ENCODE measurements at places on chromosomes 1 and 21. TPM values are rescaled to one million over a fixed set of nuclear protein-coding genes. Genes with fewer than 3 reads are reported as not detected.

Gene PCAT6
- not detected for total RNA-seq

GRCh38 chr1:12525311-12526181, 92.5 kb downstream of the DHRS3 start:
- H3K27me3 ChIP-seq: no peaks in the 10 kb centered on the region
- no peak for DNase-seq
- no peak overlapping the region for H3K27ac ChIP-seq
- no peaks in the 10 kb centered on the region for H3K36me3 ChIP-seq

DNA sequence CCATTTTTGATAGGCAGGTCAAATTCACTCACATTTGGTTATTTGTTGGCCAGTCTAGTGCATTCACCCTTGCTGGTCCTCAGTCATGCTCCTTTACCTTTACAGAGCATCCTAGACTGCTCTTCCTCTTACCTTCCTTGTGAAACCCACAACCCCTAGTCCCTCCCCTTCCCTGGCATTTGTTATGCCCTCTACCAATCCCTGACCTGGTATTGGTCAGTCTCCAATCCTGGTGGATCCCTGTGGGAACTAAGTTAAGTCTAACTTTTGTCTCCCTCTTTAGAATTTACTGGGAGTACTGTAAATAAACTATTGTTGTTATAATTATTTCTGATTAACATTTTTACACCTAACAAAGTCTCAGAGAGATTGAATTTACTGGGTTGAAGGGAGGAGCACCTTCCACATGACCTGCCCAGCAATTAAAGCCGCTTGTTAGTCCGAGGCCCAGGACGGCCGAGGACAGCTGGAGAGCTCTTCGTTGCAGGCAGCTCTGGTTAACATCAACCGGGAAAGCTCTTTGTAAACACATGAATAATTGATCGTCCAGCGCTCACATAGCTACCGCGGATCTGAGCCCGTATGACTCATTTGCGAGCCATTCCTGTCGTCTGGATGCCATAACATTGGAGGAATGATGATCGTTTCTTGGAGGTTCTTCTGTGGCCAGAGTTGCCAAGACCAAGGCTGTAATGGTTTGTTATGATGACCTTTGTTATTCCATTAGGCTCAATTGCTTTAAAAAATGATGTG, 31.9 kb downstream of the MTARC1 start:
- no peak overlapping the region for H3K4me3 ChIP-seq
- peak; percentile 93 for DNase-seq
- no peaks in the 10 kb centered on the region for H3K36me3 ChIP-seq
- H3K27me3 ChIP-seq: no peaks in the 10 kb centered on the region
- H3K4me1 ChIP-seq: peaks cover 18% of the 10 kb centered on the region

DNA sequence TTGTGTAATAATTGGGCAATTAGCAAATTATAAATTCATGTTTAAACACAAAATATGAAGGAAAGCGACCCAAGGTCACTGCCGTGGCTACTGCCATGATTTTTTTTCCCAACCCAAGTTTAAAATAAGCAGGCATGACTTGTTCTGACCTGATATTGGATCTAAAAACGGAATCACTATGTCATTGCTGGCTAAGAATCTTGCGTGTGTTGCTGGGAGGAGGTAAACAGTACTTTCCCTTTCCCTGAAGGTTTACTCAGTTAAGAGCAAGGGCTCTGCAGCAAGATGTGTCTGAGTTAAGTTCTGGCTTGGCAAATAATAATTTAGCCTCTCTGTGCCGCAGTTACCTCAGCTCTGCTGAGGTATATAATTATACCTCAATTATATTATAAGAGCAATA, 125.7 kb upstream of the L1TD1 start:
- no peaks in the 10 kb centered on the region for H3K27me3 ChIP-seq
- H3K4me3 ChIP-seq: no peak overlapping the region
- no peak for DNase-seq
- H3K4me1 ChIP-seq: peaks cover 20% of the 10 kb centered on the region

GRCh38 chr1:180194546-180195207, 35.4 kb upstream of the LHX4 start:
- no peaks in the 10 kb centered on the region for H3K4me1 ChIP-seq
- H3K27me3 ChIP-seq: no peaks in the 10 kb centered on the region
- peaks cover 51% of the 10 kb centered on the region for H3K36me3 ChIP-seq
- no peak overlapping the region for H3K4me3 ChIP-seq
- DNase-seq: no peak

Gene PRR9
- total RNA-seq: not detected

GRCh38 chr1:106554294-106554693, 502.2 kb upstream of the PRMT6 start:
- H3K4me3 ChIP-seq: no peak overlapping the region
- H3K36me3 ChIP-seq: no peaks in the 10 kb centered on the region
- H3K4me1 ChIP-seq: no peaks in the 10 kb centered on the region
- no peak overlapping the region for H3K27ac ChIP-seq
- DNase-seq: no peak
- no peaks in the 10 kb centered on the region for H3K27me3 ChIP-seq

DNA sequence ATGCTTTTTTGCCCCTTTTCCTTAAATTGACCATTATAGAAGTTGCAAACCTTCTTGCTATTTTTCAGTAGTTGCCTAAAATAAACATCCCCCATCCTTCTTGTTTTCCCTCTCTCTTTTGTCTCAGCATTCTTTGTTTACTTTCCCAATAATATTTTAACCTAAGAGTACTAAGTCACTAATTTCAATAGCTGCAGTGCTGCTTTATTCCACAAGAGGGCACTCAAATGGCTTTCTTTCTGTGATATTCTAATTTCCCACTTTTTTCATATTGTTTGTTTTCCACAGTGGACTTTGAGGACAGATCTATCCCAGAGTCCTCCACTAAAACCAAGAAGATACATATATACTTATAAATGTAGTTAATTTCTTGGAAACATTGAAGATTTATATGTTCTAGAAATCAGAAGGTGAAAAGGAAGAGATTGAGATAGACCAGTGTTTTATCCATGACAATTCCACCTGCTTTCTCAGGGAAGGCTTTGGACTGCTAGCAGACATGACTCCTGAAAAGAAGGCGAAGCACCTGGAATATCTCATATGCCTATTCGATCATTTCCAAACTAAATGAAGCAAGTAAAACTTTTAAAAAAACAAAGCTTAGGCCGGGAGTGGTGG, 104.8 kb upstream of the GRIK1 start:
- H3K4me3 ChIP-seq: no peak overlapping the region
- DNase-seq: no peak
- no peaks in the 10 kb centered on the region for H3K36me3 ChIP-seq
- H3K27ac ChIP-seq: no peak overlapping the region
- no peaks in the 10 kb centered on the region for H3K27me3 ChIP-seq

Gene CBS
- 25.1 TPM for total RNA-seq

Gene ST6GALNAC5
- 4.7 TPM for total RNA-seq

DNA sequence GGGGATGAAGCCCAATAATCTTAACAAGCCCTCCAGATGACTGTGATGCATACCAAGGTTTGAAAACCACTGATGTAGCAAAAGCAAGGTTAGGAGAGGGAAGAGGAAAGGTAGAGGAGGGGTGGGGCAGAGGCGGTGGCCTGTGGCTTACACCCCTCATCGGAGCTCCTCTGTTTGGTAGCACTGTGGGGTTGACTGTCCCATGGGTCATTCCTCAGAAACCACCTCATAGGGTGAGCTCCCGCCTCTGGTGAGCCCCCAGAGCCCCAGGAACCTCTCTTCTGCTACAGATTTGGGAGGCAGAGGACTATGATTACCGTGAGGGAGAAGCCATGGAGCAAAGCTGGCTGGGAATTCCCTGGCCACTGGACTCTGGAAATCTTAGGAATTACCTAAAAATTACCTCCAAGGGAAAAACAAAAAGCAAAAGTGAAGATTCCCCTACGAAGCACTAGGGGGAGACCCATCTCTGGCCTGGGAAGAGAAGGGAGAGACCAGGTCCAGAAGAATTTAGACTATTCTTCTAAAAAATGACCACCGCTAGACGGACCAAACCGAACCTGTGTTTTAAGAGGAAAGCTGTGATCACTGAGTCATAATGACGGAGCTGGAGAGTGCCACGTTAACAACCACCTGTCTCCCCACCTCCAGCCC, 1.5 kb upstream of the RASSF5 start:
- DNase-seq: no peak
- H3K27me3 ChIP-seq: peaks cover 30% of the 10 kb centered on the region
- peaks cover 89% of the 10 kb centered on the region for H3K4me1 ChIP-seq
- H3K4me3 ChIP-seq: no peak overlapping the region
- H3K36me3 ChIP-seq: no peaks in the 10 kb centered on the region

DNA sequence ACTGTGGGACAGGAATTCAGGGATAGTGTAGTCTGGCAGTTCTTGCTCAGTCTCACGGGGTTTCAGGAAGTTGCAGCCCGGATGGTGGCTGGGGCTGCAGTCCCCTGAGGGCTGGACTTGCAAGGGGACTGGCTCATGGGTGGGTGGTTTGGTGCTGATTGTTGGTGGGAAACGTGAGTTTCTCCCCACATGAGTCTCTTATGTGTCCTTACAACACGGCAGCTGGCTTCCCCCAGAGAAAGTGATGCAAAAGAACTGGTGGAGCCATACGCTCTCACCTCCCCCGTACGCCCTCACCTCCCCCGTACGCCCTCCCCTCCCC, 64.9 kb downstream of the EVA1C start:
- no peaks in the 10 kb centered on the region for H3K36me3 ChIP-seq
- H3K27ac ChIP-seq: no peak overlapping the region
- no peaks in the 10 kb centered on the region for H3K27me3 ChIP-seq
- H3K4me3 ChIP-seq: no peak overlapping the region
- DNase-seq: no peak

DNA sequence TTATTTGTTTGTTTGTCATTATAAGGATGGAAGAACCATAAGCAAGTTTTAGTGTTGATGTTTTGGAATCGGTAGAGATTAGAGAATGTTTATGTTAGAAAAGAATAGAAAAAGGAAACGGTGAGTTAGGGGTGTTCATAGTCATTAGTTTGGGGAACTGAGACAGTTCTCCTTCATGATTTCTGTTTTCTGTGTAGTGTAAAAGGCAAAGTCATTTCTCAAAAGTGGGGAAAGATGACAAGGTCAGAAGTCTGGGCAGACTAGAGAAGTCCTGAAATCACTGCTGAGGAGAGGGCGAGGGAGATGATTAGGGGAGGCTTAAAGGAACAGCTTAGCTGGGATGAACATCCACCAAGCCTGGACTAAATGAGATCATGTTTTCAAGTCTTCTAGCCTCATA, 498.9 kb downstream of the TTLL7 start:
- H3K36me3 ChIP-seq: no peaks in the 10 kb centered on the region
- no peaks in the 10 kb centered on the region for H3K4me1 ChIP-seq
- no peak overlapping the region for H3K27ac ChIP-seq

- no peaks in the 10 kb centered on the region for H3K4me1 ChIP-seq
- H3K27ac ChIP-seq: no peak overlapping the region
- H3K36me3 ChIP-seq: no peaks in the 10 kb centered on the region
- no peak for DNase-seq
- no peak overlapping the region for H3K4me3 ChIP-seq
- no peaks in the 10 kb centered on the region for H3K27me3 ChIP-seq
Measured at GRCh38 chr1:57882072-57882471, 458.2 kb upstream of the DAB1 start.

- H3K27ac ChIP-seq: peak overlapping the region; percentile 56
- peak; percentile 21 for DNase-seq
- H3K27me3 ChIP-seq: no peaks in the 10 kb centered on the region
- no peaks in the 10 kb centered on the region for H3K36me3 ChIP-seq
- no peak overlapping the region for H3K4me3 ChIP-seq
- H3K4me1 ChIP-seq: peaks cover 14% of the 10 kb centered on the region
Measured at GRCh38 chr1:228076796-228077430, 5.6 kb upstream of the ARF1 start.

DNA sequence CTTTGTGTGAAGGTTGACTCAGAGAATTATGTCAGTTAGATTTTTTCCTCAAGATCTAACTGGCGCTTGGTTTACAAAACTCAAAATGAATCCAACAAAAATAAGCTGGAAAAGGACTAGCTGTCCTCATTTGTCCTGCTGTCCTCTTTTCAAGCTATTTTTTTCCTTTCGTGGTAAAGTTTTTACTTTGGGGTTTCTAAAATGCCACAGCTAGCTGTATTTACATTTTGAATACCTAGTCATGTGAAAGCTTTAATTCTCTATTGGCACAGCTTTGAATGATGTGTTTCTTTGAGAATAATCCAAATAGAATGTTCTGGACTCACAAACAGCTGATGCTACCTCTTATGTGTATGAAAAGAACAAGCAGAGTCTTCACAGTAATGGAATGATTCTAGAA, 673.6 kb upstream of the NR5A2 start:
- no peaks in the 10 kb centered on the region for H3K36me3 ChIP-seq
- no peaks in the 10 kb centered on the region for H3K27me3 ChIP-seq
- H3K27ac ChIP-seq: no peak overlapping the region
- H3K4me1 ChIP-seq: no peaks in the 10 kb centered on the region

Gene PRMT6
- 17.0 TPM for total RNA-seq

Gene GPR161
- total RNA-seq: 3.1 TPM

GRCh38 chr1:10232163-10232562, 21.8 kb downstream of the KIF1B start:
- H3K27me3 ChIP-seq: no peaks in the 10 kb centered on the region
- no peak overlapping the region for H3K4me3 ChIP-seq
- no peak for DNase-seq
- peaks cover 24% of the 10 kb centered on the region for H3K36me3 ChIP-seq

- no peaks in the 10 kb centered on the region for H3K36me3 ChIP-seq
- H3K4me3 ChIP-seq: no peak overlapping the region
- H3K27ac ChIP-seq: peak overlapping the region; percentile 62
- H3K4me1 ChIP-seq: peaks cover 22% of the 10 kb centered on the region
Measured at GRCh38 chr1:15966081-15966955, 9.6 kb downstream of the ZBTB17 start.

- H3K36me3 ChIP-seq: peaks cover 21% of the 10 kb centered on the region
- H3K4me3 ChIP-seq: peak overlapping the region; percentile 72
- peaks cover 19% of the 10 kb centered on the region for H3K4me1 ChIP-seq
Measured at GRCh38 chr1:3746389-3746829, 5.8 kb upstream of the CCDC27 start.

DNA sequence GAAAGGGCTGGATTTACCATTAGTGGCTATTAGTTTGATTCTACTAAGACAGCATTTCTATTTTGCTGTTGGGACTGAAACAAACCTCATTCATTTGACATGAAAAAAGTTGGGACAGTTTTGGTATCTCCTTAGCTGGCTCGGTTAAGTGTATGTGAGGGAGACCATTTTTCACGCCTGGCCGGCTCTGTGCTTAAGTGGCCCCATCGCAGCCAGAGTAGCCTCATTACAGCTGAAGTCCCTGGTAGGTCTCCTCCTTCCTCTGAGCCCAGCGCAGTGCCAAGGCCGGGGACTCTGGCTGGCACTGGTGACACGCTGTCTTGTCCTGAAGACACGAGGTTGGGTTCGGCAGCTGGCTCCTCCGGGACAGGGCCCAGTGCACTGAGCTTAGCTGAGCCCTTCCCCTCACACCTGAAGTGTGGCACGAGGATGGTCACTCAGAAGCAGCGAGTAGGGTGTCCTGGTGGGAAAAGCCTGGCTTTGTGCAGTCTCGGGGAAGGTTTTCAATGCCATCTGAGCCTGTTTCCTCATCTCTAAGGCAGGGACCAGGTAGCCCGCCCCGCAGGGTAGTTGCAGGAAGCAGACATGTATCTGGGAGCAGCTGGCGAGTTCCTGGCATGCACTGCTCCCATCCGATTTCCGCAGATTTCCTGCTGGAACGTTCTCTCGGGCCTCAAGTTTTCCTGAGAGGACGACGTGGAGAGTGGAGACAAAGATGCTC, 196.5 kb downstream of the DYRK1A start:
- no peak for DNase-seq
- peak overlapping the region; percentile 93 for H3K27ac ChIP-seq
- no peaks in the 10 kb centered on the region for H3K36me3 ChIP-seq
- peaks cover 7% of the 10 kb centered on the region for H3K4me1 ChIP-seq

- peak overlapping the region; percentile 64 for H3K27ac ChIP-seq
- H3K4me3 ChIP-seq: peak overlapping the region; percentile 55
- no peaks in the 10 kb centered on the region for H3K27me3 ChIP-seq
- DNase-seq: no peak
- peaks cover 77% of the 10 kb centered on the region for H3K4me1 ChIP-seq
Measured at GRCh38 chr1:40710581-40711315, 19.2 kb downstream of the NFYC start.

Gene PTPN7
- 5.2 TPM for total RNA-seq

Data from stomach (tissue), 19 donors.